Sciatic nerve (tissue), 2 donors: ENCODE measurements at places on chromosomes 7 and 10. TPM values are rescaled to one million over a fixed set of nuclear protein-coding genes. Genes with fewer than 3 reads are reported as not detected.

DNA sequence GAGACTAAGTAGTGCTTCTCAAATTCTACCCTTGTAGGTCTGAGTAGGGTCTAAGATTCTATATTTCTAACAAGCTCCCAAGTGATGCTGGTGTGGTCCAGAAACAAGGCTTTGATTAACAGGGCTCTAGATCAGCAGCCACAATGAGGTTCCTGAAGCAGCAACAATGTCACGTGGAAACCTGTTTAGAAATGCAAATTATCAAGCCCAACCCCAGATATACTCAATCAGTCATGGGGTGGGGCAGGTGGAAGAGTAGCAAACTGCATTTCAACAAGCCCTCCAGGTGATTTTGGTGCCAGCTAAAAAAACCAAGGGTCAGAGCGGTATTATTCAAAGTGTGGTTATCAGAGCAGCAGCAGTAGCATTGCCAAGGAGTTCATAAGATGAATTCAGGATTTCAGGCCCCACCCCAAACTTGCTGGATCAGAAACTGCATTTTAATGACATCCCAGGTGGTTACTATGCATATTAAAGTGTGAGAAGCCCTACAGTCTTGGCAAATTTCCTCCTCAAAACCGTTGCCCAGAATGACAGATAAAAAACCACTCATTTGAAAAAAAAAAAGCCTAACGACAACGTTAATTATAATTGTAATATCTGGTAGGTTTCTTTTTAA lies 199.2 kb downstream of the AHR start:
- DNase-seq, result no peak

DNA sequence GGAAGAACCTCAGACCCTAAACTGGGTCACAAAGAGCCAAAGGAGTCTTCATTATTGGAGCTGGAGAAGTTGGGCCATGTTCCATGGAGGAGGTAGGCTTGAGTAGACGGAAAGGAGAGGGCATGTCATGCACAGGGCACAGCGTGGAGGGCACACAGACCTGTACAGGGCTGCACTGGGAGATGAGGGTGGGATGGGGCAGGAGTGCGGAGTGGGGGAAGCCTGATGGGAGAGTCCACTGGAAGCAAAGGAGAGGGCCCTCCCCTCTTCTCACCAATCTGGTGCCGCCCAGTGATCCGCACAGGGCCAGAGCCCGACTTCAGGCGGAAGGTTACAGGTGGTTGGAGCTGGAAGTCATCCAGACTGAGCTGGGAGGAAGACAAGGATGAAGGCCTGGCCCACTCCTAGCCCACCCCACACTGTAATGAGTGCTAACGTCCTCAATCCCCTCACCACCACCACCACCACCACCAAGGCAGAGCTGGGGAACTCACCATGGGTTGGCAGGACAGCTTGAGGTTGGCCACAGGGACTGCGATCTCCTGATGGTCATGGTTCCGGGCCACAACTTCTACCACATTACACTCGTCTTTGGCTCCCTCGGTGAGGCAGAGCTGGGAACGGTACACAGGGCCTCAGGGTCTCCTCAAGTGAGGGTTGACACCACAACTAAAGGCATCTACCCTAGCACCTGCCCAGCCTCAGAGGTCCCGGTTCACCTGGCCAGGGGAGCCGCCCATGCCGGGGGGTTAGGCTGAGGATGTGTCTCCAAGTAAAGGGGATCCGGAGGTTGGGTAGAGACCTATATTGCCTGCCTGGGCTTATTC lies 1.0 kb downstream of the NPM3 start:
- no peak for DNase-seq

GRCh38 chr10:48536916-48537890 lies 67.7 kb downstream of the ARHGAP22 start:
- no peak for DNase-seq

- no peak for DNase-seq
Observed at GRCh38 chr7:27872356-27873275, 132.7 kb downstream of the TAX1BP1 start.

ITPRID1 gene
- not detected for total RNA-seq
